ENCODE measurements at places on chromosomes 6 and 20. TPM values are rescaled to one million over a fixed set of nuclear protein-coding genes. Genes with fewer than 3 reads are reported as not detected.

Gene LGSN
- total RNA-seq, result not detected

Gene HDGFL1
- total RNA-seq, result not detected

Gene COL11A2
- 0.69 TPM for total RNA-seq

GRCh38 chr6:48090546-48090945, 20.5 kb downstream of the PTCHD4 start:
- no peak overlapping the region for H3K27ac ChIP-seq
- DNase-seq, result no peak
- H3K27me3 ChIP-seq, result no peaks in the 10 kb centered on the region
- H3K4me1 ChIP-seq, result no peaks in the 10 kb centered on the region
- H3K4me3 ChIP-seq, result no peak overlapping the region
- no peaks in the 10 kb centered on the region for H3K36me3 ChIP-seq

DNA sequence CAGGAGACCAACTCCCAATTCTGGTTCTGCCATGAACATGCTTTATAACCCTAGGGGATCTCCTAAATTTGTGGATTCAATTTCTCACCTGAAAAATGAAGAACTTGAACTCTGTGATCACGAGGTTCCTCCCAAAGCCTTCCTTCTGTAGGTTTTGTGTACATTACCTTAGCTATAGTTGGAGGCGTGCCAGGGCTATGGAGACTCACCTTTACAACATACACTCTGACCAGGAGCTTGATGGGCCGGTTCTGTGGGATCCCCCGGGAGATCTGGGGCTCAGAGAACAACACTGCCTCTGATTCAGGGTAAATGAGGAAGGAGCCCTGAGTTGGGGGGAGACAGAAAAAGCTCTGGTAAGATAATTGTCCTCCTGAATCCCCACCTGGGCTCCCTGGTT, 34.1 kb downstream of the ERGIC3 start:
- H3K36me3 ChIP-seq, result peaks cover 2% of the 10 kb centered on the region
- no peak overlapping the region for H3K4me3 ChIP-seq
- no peak for DNase-seq
- no peak overlapping the region for H3K27ac ChIP-seq
- H3K27me3 ChIP-seq, result no peaks in the 10 kb centered on the region

All from activated CD4-positive, alpha-beta memory T cell treated with anti-CD3 and anti-CD28 coated beads for 36 hours (primary cell).